ENCODE measurements at places on chromosomes 4 and X. TPM values are rescaled to one million over a fixed set of nuclear protein-coding genes. Genes with fewer than 3 reads are reported as not detected.

DNA sequence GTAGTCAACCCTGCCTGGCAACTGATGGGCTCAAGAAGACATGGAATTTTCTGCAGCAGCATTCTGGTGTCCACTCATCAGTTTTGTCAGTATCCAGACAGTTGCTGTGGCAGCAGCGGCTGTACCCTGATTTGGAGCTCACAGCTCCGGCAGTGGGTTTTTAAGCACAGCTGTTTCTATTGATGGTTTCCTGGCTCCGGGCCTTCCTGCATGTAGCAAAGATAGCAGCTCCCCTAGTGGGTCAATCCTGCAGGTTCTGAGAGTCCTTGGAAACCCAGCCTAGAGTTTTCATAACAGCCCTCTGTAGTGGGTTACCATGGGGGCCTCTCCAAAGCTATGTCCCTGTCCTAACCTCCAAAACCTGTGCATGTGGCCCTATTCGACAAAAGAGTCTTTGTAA is 84.0 kb upstream of the ATP6AP2 start:
- no peak for DNase-seq

GRIA2 gene
- total RNA-seq = not detected

GRCh38 chrX:14028473-14028872 is 1.2 kb downstream of the GEMIN8 start:
- DNase-seq = no peak

- no peak for DNase-seq
These were observed 34.3 kb downstream of the PAPSS1 start for GRCh38 chr4:107685740-107686139.

ANOS1 gene
- total RNA-seq = not detected
